GM19239 (cell line): ENCODE measurements at places on chromosomes 5 and 9.

DNA sequence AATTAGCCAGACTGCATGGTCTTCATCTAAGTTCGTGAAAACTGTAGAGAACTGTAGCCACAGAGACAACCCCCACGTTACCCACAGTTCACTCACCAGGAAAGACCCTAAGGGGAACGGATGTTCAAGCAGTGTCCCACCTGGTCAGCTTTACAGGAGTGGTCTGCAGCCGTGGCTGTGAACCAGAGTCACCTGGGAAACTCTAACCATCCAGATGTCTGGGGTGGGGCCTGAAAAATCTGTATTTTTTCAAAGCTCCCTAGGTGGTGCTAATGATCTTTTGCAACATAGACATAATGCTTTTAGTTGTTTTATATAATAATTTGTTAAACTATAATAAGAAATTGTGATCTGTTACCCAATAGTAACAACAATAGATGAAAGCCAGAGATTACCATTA is 47.7 kb upstream of the ANGPTL2 start:
- DNase-seq: no peak

DNA sequence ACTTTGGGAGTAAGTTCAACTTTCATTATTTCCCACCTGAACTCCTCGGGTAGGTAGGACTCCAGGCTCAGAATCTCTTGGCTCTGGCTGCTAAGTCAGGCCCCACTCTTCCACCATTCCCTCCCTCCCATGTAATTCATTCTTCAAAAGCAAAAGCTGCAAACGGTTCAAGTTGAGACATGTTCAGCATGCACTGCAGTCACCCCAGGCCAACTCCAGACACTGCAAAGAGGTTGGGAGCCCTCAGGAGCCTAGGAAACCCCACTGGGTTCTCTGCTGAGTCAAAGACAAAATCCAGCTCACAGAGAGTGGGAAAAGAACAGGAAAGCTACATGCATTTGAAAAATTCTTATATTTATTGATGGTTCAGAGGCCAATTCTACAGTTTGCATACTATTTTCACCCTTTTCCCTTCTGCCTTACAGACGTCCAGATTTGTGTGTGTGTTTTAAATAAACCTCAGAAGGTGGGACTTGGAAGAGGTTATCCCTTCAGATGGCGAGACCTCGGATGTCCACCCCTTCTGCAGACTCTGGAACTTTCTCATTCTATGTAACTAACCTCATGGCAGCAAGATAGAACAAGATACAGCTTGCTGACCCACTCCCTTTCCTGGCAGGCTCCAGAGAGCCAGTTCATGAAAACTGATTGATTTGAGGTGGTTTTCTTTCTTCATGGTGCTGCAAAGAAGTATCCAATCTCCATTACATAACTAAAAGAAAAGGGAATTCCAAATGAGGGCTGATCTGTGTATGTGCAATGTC is 65.7 kb upstream of the EQTN start:
- no peak for DNase-seq

DNA sequence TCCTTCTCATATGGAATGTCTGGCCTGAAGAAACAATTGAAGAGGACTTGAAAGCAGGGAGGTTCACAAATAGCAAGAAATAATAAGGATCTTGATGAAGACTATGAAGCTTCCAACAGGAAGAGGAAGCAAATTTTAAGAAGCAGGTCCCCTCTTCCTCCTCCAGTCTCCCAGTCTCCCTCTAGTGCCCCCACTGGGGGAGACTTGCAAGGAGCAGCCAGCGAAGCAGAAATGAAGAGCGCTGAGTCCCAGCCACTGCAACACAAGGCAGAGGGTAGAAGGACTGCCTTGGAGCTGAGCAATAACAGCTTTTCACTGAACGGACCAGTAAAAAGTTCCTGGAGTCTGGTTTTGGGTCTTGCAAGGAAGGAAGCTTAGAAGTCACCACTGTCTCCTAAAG is 32.6 kb upstream of the ACO1 start:
- DNase-seq: no peak

DNA sequence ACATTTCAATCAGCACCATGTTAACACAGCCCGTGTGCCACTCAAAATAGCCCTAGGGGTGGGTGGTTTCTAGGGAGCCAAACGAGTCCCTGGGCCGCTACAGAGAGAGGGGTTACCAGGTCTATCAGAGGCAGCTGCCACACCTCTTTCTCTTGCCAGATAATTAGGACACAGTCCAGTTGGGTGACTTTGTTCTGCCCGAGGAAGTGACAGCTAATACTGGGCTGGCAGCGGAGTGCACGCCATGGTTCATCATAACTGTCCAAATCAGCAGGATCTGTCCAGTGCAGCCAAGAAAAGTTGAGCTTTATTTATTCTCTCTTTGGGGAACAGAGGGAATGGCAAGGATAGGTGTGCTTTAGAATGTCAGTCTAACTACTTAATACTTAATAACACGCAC is 583.8 kb downstream of the BRINP1 start:
- DNase-seq: no peak

GRCh38 chr9:130421802-130422276 is 22.9 kb upstream of the ASS1 start:
- DNase-seq: no peak

GRCh38 chr9:126618585-126619360 is 5.0 kb downstream of the LMX1B start:
- DNase-seq: no peak

- no peak for DNase-seq
These were observed 91.3 kb downstream of the UNC13B start for GRCh38 chr9:35253075-35253474.

- no peak for DNase-seq
These were observed 204.6 kb upstream of the CD180 start for GRCh38 chr5:67401172-67401571.

DNA sequence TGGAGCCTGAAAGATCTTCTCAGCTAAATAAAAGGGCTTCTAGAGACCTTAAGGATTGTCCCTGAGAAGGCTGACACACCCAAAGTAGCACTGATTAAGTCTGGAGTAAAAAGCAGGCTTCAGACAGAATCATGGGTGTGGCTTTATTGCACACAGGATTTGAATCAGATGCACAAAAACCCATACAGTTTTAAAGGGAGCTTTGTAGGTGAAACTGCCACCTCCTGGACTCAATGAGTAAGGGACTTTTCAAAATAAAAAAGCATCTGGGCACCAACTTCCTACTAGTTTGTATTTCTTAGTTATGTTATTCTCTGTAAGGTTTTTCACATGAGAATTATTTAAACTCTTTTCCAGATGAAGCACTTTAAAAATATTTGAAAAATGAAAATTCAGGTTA is 129.4 kb downstream of the EDIL3 start:
- no peak for DNase-seq

DNA sequence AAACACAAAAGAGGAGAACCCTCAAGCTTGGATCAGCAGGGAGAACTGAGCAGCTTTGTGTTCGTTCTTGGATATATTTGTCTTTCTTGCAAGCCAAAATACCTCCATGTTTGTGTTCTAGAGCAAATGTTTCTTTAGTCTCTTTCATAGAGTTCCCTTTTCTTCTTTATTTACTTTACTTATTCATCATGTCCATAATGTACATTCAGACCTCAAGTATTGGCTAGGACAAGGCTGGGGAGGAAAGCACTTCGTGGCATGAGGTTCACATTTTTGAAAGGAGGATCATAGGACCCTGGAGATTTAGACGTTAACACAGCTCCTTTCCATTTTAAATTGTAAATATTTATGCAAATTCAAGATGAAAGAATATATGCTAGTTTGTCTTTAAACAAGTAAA is 590.2 kb upstream of the MEF2C start:
- no peak for DNase-seq

GRCh38 chr5:50715001-50715400 is 48.6 kb downstream of the PARP8 start:
- no peak for DNase-seq
